ENCODE measurements at places on chromosomes 2 and 18.

DNA sequence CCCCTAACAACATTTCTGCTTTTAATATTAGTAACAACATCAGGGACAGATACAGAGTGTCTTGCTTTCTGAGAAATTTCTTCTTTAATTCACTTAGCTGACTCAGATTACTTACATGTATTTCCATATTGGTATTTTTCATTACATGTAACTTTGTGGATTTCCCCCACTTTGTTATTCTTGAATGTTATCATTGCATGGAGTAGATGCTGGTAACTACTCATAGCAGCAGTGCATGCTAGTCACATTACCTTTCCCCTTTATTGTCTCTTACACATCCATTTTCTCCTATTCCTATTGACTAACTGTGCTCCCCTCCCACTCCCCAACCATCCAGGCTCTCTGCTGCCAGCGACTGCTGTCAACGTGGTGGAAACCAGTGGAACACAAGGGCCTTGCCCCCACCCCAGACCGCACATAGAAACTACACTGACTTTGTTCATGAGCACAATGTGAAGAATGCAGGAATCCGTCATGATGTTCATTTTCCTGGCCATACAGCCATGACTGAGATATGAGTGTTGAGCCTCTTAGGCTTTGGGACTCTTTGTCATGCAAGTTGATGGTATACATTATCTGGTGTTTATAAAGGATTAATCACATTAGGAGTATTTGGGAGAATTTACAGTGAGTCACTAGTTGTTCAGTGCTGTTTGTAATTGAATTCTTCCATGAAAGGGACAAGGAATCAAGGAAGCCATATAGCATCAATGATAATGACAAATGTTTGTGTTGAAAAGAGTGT is 91.0 kb downstream of the EPB41L5 start:
- DNase-seq = peak; percentile 43

- peak; percentile 92 for DNase-seq
Measured at GRCh38 chr2:120539937-120540718, 194.2 kb downstream of the INHBB start.

DNA sequence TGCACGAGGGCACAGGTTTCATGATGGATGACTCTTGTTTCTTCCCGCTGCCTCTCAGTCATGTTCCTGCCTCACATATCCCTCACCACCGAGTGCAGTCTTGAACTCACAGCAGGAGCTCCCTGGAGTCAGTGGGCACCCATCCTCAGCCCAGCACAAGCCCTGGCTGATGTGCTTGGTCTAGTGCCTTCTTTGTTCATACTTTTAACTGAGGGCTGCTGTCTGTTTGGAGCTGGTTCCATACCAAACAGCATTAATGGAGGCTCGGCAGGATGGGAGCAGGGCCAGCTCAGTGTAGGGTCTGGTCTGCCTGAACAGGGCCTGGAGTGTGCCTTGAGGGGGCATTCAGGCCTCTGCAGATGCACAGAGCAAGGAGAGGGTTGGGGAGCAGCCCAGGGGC is 54.5 kb upstream of the GLI2 start:
- DNase-seq = no peak

- DNase-seq = no peak
Measured at GRCh38 chr2:153230977-153231376, 247.6 kb downstream of the RPRM start.

- no peak for DNase-seq
Measured at GRCh38 chr18:7637269-7637668, 70.2 kb downstream of the PTPRM start.

GRCh38 chr2:66851449-66851872 is 416.5 kb downstream of the MEIS1 start:
- DNase-seq = peak; percentile 90

All from GM04503 (cell line).